Ovary (tissue), 10 donors: ENCODE measurements at places on chromosomes 16 and 17. TPM values are rescaled to one million over a fixed set of nuclear protein-coding genes. Genes with fewer than 3 reads are reported as not detected.
A peak's percentile ranks its signal among the peaks of the same experiment; 100 is the strongest.

DNA sequence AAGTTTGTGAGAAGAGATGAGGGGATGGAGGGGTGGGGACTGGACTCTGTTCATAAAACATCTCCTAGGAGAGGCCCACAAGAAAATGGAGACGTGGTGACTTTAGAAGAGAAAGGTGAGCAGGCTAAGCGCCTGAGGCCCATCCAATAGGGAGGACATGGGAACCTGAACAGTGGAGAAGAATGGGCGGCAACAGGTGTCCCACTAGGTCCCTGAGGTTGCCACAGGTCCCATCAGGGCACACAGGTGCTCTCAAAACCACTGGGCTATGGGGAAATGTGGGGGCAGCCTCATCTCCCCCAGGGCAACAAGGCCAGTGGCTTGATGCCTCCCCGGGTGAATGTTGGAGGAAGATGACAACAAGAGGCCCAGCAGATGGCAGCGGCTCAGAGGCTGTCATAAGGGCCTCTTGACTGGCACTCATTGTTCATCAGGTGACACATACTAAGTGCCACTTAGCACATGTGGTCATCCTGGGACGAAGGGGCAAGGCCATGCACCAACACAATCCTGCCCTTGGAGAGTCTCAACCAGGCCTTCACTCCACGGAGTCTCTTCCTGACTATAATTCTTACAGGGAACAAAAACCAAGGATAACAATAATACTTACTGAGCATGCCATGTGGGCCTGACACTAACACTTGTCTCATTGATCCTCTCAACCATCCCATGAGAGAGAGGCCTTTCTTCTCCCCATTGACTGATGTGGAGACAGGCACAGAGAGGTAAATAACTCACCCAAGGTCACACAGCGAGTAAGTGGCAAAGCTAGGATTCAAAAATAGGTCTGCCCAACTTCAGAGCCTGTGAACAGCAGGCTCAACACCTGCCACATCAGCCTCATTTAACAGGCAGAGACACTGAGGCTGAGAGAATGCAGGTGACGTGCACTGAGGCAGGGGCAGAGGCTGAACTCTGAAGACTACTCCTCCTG lies 38.0 kb downstream of the CUEDC1 start:
- H3K36me3 ChIP-seq = no peaks in the 10 kb centered on the region
- H3K4me3 ChIP-seq = no peak overlapping the region
- H3K4me1 ChIP-seq = peaks cover 13% of the 10 kb centered on the region
- no peak overlapping the region for H3K27ac ChIP-seq
- no peaks in the 10 kb centered on the region for H3K27me3 ChIP-seq

TMEM170A gene
- total RNA-seq = 22.1 TPM

- H3K27me3 ChIP-seq = no peaks in the 10 kb centered on the region
- H3K4me3 ChIP-seq = no peak overlapping the region
- peaks cover 2% of the 10 kb centered on the region for H3K4me1 ChIP-seq
- H3K36me3 ChIP-seq = no peaks in the 10 kb centered on the region
- DNase-seq = no peak
- no peak overlapping the region for H3K27ac ChIP-seq
These were observed 106.3 kb upstream of the SIAH1 start for GRCh38 chr16:48491517-48491916.

FOXJ1 gene
- 0.28 TPM for total RNA-seq

DNA sequence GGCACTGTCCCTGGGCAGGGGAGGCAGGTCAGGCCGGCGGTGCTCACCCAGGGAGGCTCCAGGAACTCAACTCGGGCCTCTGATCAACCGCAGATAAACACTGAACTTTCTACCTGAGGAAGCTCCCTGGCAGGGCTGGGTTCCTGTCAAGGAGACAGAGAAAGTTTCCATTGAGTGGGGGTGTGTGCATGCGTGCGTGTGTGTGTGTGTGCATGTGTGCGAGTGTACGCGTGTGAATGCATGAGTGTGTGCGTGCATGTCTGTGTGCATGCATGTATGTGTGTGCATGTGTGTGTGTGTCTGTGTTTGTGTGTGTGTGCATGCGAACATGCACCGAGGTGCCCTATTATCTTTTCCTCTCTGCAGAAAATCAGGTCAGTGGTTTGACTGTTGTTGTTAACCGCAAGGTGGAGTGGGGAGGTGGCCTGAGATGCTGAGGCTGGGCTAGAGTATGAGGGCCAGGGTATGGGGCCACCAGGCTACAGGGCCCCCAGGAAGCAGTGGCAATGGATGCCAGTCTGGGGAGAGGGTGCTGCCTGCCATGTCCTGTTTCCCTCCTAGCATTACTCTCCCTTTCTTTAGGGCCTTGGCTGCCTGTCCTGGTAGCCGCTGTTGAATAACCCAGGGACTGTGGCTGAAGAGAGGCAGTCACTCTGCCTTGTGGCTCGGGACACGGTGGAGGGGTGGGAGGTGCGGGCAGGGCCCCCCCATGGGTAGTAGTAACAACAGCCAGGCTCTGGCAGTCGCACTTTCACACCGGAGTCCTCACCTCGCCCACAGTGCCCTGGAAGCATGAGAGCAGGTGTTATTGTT lies 24.0 kb downstream of the CCR7 start:
- no peaks in the 10 kb centered on the region for H3K27me3 ChIP-seq
- H3K36me3 ChIP-seq = no peaks in the 10 kb centered on the region
- peaks cover 37% of the 10 kb centered on the region for H3K4me1 ChIP-seq

DNA sequence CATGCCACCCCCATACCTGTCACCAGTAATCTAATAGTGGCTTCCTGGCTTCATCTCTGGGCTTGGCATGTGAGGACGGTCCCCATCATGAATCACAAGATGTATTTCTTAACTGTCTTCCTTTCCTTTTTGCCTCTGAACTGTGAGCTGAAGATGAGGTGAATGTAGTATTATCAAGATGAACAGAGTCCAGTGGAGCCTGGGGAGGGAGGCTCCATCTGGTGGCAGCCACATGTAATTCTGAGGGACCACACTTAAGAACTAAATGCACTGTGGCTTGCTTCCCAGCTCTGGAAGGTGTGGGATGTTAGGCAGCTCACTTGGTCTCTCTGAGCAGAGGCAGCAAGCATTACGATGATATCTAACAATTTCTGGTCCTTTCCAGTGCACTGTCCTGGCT lies 354.9 kb upstream of the ASIC2 start:
- H3K4me1 ChIP-seq = no peaks in the 10 kb centered on the region
- no peak overlapping the region for H3K27ac ChIP-seq
- H3K4me3 ChIP-seq = no peak overlapping the region
- no peak for DNase-seq

- no peak within 1 kb of the TSS for H3K4me3 ChIP-seq
- no peaks in the 10 kb centered on the region for H3K36me3 ChIP-seq
- no peaks in the 10 kb centered on the region for H3K27me3 ChIP-seq
- H3K27ac ChIP-seq = no peak within 1 kb of the TSS
- DNase-seq = no peak
- H3K4me1 ChIP-seq = no peaks in the 10 kb centered on the region
These were observed at the start of gene TMC5 for GRCh38 chr16:19417640-19418039. Gene TMC5, plus strand, starts transcription at chr16:19417883. Its CDS starts 22,156 bp downstream, at chr16:19440039.

TEX14 gene
- total RNA-seq = 0.60 TPM

DNA sequence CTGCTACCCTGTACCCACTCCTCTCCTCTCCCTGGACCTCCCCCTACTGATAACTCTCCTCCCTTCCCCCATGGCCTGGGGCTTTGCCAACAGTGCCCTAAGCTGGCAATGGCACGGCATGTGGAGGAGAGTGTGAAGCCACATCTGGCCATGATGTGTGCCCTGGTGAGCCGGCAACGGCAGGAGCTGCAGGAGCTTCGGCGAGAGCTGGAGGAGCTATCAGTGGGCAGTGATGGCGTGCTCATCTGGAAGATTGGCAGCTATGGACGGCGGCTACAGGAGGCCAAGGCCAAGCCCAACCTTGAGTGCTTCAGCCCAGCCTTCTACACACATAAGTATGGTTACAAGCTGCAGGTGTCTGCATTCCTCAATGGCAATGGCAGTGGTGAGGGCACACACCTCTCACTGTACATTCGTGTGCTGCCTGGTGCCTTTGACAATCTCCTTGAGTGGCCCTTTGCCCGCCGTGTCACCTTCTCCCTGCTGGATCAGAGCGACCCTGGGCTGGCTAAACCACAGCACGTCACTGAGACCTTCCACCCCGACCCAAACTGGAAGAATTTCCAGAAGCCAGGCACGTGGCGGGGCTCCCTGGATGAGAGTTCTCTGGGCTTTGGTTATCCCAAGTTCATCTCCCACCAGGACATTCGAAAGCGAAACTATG lies 5.2 kb downstream of the TRAF4 start:
- no peaks in the 10 kb centered on the region for H3K36me3 ChIP-seq
- no peaks in the 10 kb centered on the region for H3K27me3 ChIP-seq
- H3K4me1 ChIP-seq = peaks cover 12% of the 10 kb centered on the region
- no peak overlapping the region for H3K4me3 ChIP-seq
- DNase-seq = peak; percentile 55

DNA sequence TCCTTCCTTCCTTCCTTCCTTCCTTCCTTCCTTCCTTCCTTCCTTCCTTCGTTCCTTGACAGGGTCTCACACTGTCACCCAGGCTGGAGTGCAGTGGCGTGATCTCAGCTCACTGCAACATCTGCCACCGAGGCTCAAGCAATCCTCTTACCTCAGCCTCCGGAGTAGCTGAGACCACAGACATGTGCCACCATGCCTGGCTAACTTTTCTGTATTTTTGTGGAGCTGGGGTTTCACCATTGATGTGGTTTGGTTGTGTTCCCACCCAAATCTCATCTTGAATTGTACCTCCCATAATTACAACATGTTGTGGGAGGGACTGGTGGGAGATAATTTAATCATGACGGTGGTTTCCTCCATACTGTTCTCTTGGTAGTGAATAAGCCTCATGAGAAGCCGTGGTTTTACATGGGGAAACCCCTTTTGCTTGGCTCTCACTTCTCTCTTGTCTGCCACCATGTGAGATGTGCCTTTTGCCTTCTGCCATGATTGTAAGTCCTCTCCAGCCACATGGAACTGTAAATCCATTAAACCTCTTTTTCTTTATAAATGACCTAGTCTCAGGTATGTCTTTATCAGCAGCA lies 90.3 kb upstream of the MPHOSPH6 start:
- H3K4me1 ChIP-seq = no peaks in the 10 kb centered on the region
- no peak overlapping the region for H3K4me3 ChIP-seq
- H3K36me3 ChIP-seq = no peaks in the 10 kb centered on the region
- no peak overlapping the region for H3K27ac ChIP-seq

- H3K27me3 ChIP-seq = no peaks in the 10 kb centered on the region
- DNase-seq = no peak
- no peaks in the 10 kb centered on the region for H3K4me1 ChIP-seq
These were observed 155.8 kb upstream of the CDC42EP4 start for GRCh38 chr17:73467651-73468050.

CHST4 gene
- not detected for total RNA-seq

GRCh38 chr17:42275527-42276358 lies 448 bp downstream of the STAT5B start:
- peak overlapping the region; percentile 82 for H3K4me3 ChIP-seq
- H3K4me1 ChIP-seq = peaks cover 4% of the 10 kb centered on the region
- peak overlapping the region; percentile 86 for H3K27ac ChIP-seq
- H3K27me3 ChIP-seq = no peaks in the 10 kb centered on the region
- DNase-seq = peak; percentile 68

GRCh38 chr16:81415751-81416150 lies 28.9 kb upstream of the CMIP start:
- no peak for DNase-seq

- no peaks in the 10 kb centered on the region for H3K27me3 ChIP-seq
- no peaks in the 10 kb centered on the region for H3K36me3 ChIP-seq
- H3K4me1 ChIP-seq = no peaks in the 10 kb centered on the region
- H3K27ac ChIP-seq = no peak overlapping the region
- DNase-seq = no peak
These were observed 16.2 kb upstream of the TNRC6C start for GRCh38 chr17:77942112-77942988.

DNA sequence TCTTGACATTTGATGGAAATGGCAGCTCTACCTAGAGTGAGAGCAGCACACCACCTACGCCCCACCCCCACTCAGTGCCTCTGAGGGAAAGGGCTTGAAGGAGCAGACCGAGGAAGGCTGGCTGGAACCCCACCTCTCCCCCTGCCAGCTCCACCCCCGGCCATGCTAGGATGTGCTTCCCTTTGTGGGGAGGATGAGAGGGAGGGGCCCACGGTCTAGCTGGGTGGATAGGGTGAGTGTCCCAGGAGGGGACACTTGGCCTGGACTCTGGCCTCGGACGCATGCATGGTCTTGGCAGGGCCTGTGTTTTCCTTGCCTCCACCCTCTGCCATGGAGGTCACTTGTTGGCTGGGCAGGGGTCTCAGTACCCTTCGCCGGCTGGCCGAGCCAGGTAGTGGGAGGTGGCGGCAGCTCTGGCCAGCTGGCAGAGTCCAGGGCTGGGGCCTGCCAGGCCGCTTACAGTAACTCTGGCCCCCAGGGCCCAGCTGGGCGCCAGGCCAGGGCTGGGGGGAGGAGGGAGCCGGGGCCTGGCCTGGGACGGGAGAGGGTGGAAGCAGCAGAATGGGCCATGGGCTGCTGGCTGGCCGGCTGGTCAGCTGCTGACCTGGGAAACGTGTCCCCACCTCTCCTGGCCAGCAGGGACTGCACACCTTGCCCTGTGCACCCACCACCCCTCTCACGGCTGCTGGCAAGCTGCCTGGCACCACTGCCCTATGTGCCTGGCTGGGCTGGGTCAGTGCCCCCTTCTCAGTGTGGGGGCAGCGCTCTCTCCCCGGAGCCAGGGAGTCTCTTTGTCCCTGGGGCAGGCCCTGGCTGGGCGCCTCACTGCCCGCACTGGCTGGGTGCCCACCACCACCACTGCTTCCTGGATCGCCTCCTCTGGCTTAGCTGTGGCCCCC lies 23.0 kb downstream of the RARA start:
- H3K4me1 ChIP-seq = peaks cover 69% of the 10 kb centered on the region
- peak; percentile 95 for DNase-seq
- H3K4me3 ChIP-seq = no peak overlapping the region
- peak overlapping the region; percentile 77 for H3K27ac ChIP-seq
- H3K27me3 ChIP-seq = no peaks in the 10 kb centered on the region
- H3K36me3 ChIP-seq = no peaks in the 10 kb centered on the region

- H3K27ac ChIP-seq = peak overlapping the region; percentile 61
- no peak for DNase-seq
- H3K4me3 ChIP-seq = no peak overlapping the region
- H3K27me3 ChIP-seq = no peaks in the 10 kb centered on the region
- H3K36me3 ChIP-seq = no peaks in the 10 kb centered on the region
These were observed 13.0 kb downstream of the GPR142 start for GRCh38 chr17:74380086-74380958.

GRCh38 chr16:28131743-28132393 lies 68.4 kb upstream of the GSG1L start:
- H3K4me1 ChIP-seq = peaks cover 9% of the 10 kb centered on the region
- H3K27ac ChIP-seq = no peak overlapping the region
- H3K4me3 ChIP-seq = no peak overlapping the region
- no peaks in the 10 kb centered on the region for H3K36me3 ChIP-seq
- H3K27me3 ChIP-seq = no peaks in the 10 kb centered on the region

- H3K36me3 ChIP-seq = no peaks in the 10 kb centered on the region
- no peaks in the 10 kb centered on the region for H3K4me1 ChIP-seq
- no peak for DNase-seq
- no peak overlapping the region for H3K27ac ChIP-seq
- no peak overlapping the region for H3K4me3 ChIP-seq
These were observed 65.6 kb upstream of the HS3ST4 start for GRCh38 chr16:25626172-25626571.

QRICH2 gene
- total RNA-seq = 1.1 TPM

DNA sequence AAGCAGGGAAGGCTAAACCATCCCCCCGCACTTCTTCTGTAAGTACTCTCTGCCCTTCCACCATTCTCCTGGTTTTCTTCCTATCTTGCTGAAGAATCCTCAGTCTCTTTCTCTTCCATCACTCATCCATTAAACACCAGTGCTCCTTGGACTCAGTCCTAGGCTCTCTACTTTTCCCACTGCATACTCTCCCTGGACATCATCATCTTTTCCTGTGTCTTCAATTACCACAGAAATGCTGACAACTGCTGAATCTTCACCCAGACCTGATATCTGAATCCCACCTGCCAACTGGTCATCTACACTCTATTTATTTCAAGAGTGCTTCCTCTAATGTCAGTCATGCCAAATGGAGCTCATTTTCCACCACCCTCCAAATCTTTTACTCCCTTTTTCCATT lies 53.8 kb upstream of the ARL6IP1 start:
- H3K4me1 ChIP-seq = no peaks in the 10 kb centered on the region
- H3K36me3 ChIP-seq = no peaks in the 10 kb centered on the region
- H3K27ac ChIP-seq = no peak overlapping the region
- no peak overlapping the region for H3K4me3 ChIP-seq
